GM19239 (cell line): ENCODE measurements at places on chromosomes 12 and 14.

DNA sequence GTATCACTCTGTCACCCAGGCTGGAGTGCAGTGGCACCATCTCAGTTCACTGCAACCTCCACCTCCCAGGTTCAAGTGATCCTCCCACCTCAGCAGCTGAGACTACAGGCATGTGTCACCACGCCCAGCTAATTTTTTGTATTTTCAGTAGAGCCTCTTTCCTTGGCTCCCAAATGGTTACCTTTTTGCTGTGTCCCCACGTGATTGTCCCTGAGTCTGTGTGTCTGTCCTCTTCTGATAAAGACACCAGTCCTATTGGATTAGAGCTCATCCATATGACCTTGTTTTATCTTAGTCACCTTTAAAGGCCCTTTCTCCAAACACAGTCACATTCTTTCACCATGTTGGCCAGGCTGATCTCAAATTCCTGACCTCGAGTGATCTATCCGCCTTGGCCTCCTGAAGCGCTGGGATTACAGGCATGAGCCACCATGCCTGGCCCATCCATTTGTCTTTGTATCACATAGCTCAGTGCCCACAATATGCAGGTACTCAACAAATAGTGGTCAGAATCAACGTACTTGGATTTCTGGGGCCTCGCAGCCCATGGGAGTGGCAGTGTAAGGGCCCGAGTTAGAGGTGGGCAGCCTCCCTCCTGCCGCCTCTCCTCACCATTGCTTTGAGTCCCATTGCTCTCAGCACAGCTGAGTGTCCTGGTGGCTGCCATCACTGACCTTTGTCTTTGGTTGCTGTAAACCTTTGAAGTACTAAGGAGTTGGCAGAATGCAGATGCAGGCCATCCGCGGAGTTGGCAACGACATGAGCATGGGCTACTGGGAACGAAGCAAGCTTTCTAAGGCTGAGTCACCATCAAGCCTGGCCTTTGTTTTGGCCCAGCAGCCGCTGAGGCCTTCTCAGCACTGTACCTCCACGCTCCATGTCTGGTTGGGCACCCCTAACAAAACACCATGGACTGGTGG lies 9.3 kb downstream of the TPCN1 start:
- no peak for DNase-seq

- no peak for DNase-seq
These were observed 49.3 kb upstream of the TSPAN11 start for GRCh38 chr12:30877105-30877875.

- no peak for DNase-seq
These were observed 112.1 kb downstream of the DPF3 start for GRCh38 chr14:72781561-72782508.

DNA sequence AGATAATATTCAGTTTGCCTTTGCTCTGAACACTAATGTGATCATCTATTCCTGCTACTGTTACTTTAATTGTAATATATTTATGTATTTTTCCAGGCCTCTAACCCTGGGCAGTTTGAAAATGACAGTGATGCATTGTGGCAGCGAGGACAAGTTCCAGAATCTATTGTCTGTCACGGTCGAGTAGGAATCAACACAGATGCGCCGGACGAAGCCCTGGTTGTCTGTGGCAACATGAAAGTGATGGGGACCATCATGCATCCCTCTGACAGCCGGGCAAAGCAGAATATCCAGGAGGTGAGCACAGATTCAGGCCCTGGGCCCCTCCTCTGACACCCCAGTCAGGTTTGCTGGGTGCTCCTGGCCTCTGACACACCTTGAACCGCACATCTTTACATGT lies 78.5 kb downstream of the MYRFL start:
- DNase-seq, result no peak

GRCh38 chr12:114302117-114302516 lies 103.8 kb downstream of the TBX5 start:
- no peak for DNase-seq

GRCh38 chr14:68345738-68346137 lies 447.1 kb downstream of the ZFP36L1 start:
- no peak for DNase-seq

DNA sequence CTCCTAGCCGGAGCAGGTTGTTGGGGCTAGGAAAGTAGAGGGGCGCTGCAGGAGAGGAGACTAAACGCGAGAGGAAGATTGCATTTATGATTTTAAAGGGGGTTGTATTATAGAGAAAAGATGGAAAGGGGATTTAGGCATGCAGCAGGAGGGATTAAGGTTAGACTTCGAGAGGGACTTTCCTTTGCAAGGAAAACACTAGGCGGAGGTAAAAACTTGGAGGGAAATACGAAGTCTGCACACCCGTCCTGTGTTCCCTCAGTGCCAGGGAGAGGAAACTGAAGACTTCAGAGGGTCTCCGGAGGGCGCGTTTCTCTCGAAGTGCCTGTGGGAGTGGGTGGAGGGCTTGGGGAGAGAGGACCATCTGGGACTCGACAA lies 420 bp upstream of the PPP1R1A start:
- DNase-seq, result no peak

GRCh38 chr14:101788016-101788635 lies 26.6 kb downstream of the PPP2R5C start:
- DNase-seq, result no peak

- DNase-seq, result no peak
These were observed 4.2 kb upstream of the AMN1 start for GRCh38 chr12:31732926-31733548.
